ENCODE measurements at places on chromosomes 5 and 9.

DNA sequence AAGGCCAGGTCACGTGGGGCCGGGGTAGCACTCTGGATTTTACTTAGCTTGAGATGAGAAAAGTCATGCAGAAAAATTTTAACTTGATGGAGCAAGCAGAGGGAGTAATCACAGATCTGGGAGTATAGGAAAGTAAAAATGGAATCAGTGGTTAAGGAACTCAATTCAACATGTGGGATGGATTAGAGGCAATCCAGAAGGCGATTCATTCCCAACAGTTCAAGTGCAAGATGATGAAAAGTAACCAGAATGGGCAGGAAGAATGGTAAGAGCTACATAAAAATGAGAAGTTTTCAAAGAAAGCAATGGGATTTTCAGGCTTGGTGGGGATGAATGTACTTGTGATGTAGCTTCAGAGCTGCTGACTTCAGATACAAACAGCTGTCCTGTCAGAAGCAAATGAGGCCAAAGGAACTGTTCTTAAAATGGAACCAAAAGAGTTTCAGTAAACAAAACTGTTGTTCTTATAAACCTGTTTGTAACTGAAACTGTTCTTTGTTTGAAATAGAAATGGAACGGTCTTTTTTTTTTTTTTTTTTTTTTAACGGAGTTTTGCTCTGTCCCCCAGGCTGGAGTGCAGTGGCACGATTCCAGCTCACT, 5.6 kb upstream of the SEC24A start:
- no peak for DNase-seq

GRCh38 chr9:108991479-108991878, 21.8 kb downstream of the CTNNAL1 start:
- DNase-seq: no peak

DNA sequence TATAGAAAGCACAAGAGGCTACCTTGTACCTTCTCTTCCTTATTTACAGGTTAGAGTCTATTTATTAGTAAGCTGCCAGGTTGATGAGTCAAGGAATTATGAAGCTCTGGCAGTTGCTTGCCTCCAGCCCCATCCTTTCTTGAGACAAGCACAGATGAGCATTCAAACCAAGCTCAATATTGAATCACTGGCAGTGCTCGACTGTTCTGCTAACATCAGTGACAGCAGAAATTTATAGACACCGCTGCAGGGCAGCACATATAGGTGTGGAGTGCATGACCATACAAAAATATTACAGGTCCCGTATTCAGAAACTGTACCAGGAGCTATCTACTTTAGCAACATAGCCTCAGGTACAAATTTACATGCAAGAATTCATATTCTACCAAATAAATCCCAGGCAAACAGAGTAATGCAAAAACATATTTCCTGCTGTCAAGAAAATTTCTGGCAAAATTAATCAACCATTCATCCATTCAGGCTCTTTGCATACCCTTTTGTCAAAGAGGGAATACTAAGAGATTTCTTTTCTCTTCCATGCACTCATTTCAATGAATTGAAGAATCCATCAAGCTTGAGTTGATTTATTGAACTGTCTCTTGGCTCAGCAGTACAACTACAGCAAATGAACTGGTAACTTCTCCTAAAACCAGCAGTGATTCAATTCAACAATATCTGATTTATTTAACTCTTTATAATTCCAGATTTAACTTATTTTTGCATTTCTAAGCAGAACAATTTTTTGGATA, 26.9 kb upstream of the PCA3 start:
- no peak for DNase-seq

DNA sequence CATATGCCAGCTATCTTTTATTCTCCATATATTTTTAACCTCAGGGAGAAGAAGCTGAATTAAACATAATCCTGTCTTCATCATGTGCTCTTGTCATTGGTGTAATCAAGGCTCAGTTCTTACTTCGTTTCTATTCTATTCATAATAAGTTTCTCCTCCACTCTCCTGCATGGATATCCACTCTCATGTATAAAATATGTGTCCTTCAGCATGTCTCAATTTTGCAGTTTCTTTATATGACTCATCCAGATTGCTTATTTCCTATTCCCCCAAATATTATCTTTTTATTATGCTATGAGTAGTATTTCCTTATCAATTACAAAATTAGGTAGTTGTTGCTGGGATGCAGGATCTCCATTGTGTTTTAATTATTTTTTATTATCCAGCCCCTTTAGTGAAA, 643.7 kb upstream of the ACO1 start:
- DNase-seq: no peak

DNA sequence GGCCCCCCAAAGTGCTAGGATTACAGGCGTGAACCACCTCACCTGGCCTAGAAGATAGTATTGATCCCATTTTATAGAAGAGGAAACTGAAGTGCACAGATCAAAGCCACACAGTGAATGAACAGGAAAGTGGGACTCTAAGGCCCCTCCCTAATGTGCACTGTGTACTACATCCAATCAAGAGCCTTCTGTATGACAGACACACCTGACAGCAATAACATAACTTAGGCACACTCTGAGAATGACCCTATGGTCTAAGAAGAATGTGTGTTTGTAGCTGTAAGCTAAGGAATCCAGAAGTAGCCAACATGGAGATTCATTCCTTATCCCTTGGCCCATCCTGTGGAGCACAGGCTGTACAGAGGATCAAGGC, 271.2 kb downstream of the SMARCA2 start:
- no peak for DNase-seq

DNA sequence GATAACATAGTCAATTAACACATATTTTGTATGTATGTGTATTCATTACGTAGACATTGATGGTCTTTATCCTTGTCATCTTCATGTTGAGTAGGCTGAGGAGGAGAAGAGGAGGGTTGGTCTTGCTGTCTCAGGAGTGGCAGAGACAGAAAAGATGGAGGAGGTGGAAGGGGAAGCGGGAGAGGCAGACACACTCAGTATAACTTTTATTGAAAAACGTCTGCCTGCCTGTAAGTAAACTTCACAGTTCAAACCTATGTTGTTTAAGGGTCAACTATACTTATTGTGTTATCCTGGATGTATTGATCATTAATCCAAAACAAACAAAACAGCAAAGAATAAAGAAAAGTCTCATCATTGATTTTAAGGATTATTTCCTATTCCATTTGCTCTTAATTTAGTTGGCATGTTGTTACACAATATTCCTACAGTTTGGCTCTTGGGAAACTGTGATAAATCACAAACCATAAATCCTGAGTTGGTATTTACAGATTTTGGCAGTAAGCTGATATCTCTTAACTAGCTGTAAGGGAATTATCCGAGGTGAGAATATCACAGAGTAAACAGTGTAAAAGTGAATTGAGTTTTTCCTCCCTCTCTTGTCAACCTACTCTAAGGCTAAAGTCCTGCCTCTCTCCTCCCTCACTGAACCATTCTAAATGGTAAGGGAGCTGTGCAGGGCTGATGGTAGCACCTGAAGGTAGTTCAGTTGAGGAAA, 487.2 kb downstream of the SPATA31D1 start:
- no peak for DNase-seq

GRCh38 chr9:97638666-97639065, 5.0 kb downstream of the NCBP1 start:
- peak; percentile 14 for DNase-seq

DNA sequence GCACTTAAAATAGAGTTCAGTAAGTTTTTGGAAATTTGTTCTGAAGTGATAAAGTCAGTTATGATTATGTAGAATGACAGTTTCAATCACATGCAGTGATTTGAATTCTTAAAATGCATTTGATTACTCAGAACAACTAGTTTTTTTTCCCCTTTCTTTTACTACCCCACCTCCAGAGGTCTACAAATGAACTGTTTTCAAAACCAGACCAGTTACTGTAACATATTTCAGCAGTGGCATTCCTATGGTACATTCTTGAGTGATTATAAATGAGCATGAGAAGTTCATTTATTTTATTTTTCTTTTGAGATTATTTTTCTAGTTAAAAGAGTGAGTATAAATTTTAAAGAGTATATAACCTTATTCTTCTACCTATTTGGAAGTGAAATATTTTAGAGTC, 71.6 kb downstream of the NNT start:
- DNase-seq: no peak

DNA sequence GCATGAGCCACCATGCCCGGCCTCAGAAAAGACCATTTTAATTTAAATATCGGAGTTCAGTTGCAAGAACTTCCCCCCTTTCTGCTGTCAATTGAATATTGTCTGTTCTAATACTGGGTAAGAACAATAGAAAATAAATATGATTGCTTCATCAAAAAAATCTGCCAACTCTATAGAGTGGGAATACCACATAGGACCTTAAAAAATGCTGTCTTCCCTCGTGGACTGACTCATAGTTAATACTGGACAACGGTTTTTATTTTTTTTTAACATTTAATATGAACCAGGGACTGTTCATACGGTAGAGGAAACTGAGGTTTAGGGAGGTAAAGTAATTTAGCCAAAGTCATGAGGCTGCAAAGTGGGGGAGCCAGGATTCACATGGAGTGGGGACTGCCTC, 9.7 kb downstream of the ZNF462 start:
- DNase-seq: no peak

DNA sequence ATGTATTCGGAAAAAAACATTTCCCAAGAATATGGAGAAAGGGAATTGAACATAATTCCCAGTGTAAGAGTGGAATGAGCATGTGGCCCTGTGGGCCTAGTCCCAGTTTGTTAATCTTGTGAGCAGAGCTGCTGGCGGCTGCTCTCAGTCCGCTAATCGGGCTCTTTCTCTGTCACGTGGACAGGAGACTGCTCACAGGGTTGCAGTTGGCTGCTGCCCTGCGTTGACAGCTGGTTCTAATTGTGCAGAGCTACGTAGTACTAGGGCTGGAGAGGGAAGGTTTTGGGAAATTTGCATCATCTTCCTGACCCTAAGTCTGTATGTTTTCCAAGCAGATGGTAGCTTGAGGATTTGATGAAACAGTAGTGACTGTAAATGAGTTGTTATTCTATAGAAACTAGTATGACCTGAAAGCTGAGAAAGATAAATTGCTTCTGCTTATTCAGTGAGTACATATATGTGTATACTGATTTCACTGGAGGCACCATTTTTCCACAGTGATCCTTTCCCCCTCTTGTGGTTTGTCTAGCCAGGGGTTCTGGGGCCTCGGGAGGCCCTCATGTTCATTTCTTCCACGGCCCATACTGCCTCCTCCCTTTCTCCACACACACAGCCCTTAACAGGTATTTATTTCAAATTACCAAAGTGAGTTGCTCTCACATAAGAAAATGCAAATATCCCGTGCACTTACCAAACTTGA, 100.6 kb downstream of the ANGPTL2 start:
- DNase-seq: no peak

GRCh38 chr9:135616619-135617537, 22.5 kb downstream of the GLT6D1 start:
- peak; percentile 3 for DNase-seq

GRCh38 chr5:62184444-62184843, 121.6 kb upstream of the KIF2A start:
- DNase-seq: no peak

- no peak for DNase-seq
Measured at GRCh38 chr9:126291925-126292324, 34.7 kb upstream of the MVB12B start.

GRCh38 chr5:173065155-173065554, 9.0 kb downstream of the CREBRF start:
- DNase-seq: no peak

DNA sequence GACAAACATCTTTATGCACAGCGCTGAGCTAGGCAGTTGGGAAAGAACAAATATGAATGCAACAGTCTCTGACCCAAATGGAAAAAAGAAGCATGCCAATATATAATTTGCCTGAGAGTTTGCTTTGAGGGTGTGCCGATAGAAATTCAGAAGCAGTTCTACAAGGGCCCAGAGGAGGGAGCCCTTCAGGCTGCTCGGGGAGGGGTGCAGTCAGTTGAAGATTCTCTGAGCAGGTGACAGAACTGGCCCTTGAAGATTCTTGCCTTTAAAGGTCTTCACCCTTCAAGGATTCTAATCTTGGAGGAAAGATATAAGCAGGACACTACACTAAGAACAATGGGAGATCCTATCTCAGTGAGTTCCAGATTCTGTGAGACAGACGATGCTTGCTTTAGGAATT, 3.7 kb upstream of the PAPPA start:
- peak; percentile 36 for DNase-seq

- no peak for DNase-seq
Measured at GRCh38 chr9:75593920-75594319, 296.6 kb upstream of the PCSK5 start.

GRCh38 chr5:171479776-171480125, 60.3 kb downstream of the FGF18 start:
- no peak for DNase-seq

GRCh38 chr5:87347272-87347671, 65.5 kb downstream of the CCNH start:
- no peak for DNase-seq

DNA sequence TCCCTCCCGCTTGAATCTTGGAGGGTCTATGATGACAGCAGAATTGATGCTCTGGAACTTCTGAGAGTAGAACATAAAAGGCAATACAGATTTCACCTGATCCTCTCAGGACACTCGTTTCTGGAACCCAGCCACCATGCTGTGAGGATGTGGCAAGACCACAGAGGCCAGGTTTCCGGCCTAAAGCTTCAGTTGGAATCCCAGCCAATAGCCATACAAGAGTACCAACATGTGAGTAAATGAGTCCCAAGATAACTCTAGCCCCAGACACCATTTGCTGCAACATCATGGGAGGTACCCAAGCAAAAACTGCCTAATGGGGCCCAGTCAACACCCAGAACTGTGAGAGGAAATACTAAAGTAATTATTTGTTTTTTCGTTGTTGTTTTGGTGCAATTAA, 65.7 kb upstream of the MARCHF11 start:
- no peak for DNase-seq

DNA sequence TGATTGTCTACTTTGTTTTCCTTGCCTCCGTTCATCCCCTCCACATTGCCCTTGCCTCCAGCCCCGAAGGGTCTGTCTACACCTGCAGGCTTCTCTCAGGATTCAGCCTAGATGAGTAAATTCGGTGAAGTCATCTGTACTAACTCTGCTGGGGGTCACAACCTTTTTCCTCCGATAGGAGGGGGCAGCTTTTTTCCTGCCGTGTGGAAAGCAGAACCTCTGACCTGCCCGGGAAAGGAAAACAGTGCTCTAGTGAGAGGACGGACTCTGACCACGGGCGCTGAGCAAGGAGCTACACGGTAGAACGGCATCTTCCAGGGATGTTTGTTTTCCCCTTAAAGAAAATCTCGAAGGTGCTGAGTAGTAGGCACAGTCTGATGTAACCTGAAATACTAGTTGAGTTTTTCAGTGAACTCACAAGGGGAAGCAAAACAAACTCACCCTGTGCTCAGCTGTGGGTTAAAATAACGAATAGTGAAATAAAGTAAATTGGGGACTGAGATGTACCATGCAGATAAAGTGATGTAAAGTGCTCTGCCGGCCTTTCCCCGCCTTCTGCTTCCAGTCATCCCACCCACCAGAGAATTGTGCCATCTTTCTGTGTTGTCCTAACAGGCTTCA, 281.8 kb downstream of the AOPEP start:
- DNase-seq: no peak

Measured in HEK293T (cell line).